ENCODE measurements at places on chromosomes 3 and 15. TPM values are rescaled to one million over a fixed set of nuclear protein-coding genes. Genes with fewer than 3 reads are reported as not detected.

- DNase-seq = peak; percentile 51
Measured at GRCh38 chr15:41979493-41980266, 7.3 kb upstream of the EHD4 start.

DNA sequence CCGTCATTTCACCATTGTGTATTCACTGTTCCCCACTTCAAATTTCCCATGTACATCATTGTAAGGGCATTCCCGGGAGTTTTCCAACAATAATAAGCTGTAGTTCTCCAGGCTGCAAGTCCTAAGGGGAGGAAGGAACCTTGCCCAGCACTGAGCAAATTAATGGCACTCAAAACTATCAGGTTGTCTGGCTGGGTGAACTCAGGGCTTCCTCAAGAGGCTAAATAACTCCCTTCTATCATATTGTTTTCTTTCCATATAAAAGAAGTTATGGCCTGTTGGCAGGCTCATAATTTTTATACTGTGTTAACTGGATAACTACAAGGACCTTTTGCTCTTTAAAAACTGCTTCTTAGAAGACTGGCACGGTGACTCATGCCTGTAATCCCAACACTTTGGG is 71.4 kb downstream of the SEMA6D start:
- DNase-seq = no peak

GRCh38 chr15:42108189-42108588 is 13.8 kb upstream of the PLA2G4D start:
- no peak for DNase-seq

GRCh38 chr3:124586126-124587052 is 143.9 kb upstream of the UMPS start:
- DNase-seq = no peak

- no peak for DNase-seq
Measured at GRCh38 chr3:168864107-168865021, 768.6 kb upstream of the GOLIM4 start.

- DNase-seq = no peak
Measured at GRCh38 chr3:175307642-175308041, 448.5 kb downstream of the NAALADL2 start.

GRCh38 chr15:101578443-101578894 is 73.7 kb downstream of the TM2D3 start:
- DNase-seq = peak; percentile 15

- DNase-seq = no peak
Measured at GRCh38 chr3:195195321-195196209, 75.4 kb downstream of the XXYLT1 start.

- DNase-seq = peak; percentile 71
Measured at GRCh38 chr3:72336821-72337479, 511.3 kb downstream of the SHQ1 start.

- DNase-seq = no peak
Measured at GRCh38 chr3:134933997-134934396, 138.9 kb downstream of the EPHB1 start.

DNA sequence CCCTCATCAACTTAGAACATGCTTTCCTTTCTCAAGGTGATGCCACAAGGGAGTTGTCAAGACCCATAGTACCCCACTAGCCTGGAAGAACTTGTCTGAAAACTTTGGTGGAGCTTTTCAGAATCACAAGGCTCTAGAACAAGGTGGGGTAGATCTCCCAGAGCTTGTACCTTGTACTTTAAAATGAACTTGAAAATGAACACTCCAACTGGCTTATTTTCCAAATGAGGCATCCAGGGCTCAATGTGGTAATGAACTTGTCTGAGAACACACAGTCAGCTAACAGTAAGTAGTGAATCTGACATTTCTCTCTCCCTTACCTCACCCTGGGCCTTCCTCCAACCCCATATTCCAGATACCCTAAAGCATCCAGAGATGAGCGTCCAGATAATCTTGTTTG is 81.8 kb upstream of the THBS1 start:
- DNase-seq = no peak

GRCh38 chr3:108823227-108823626 is 641 bp downstream of the TRAT1 start:
- DNase-seq = no peak

GRCh38 chr3:188433521-188434150 is 279.7 kb downstream of the LPP start:
- DNase-seq = no peak

- DNase-seq = no peak
Measured at GRCh38 chr3:57661404-57661803, 31.5 kb downstream of the DENND6A start.

DNA sequence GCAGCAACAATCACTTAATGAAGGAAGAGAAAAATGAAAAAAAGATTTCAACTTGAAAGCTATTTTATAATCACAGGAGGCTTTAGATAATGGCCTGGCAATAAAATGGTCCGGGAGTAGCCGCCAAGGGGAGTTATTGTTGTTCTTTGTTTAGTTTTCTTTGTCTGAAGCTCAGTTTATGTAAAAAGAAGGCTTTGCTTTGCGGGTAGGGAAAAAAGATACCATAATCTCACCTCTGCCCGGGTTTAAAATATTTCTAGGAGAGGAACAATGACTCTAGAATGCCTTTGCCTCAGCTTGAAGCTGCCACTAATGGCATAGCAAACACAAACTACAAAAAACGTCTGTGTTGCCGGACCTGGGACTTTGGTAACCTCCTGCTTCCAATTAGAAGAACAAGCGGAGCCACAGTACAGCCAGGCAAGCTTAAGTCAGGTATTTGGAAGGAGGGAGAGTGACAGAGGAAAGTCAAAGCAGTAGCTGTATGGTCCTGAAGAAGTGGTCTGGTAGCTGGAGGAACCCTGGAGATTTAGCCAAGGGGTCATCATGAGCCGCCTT is 764.5 kb downstream of the TUSC7 start:
- no peak for DNase-seq

GRCh38 chr15:101025896-101026631 is 106.9 kb downstream of the LRRK1 start:
- DNase-seq = no peak

DNA sequence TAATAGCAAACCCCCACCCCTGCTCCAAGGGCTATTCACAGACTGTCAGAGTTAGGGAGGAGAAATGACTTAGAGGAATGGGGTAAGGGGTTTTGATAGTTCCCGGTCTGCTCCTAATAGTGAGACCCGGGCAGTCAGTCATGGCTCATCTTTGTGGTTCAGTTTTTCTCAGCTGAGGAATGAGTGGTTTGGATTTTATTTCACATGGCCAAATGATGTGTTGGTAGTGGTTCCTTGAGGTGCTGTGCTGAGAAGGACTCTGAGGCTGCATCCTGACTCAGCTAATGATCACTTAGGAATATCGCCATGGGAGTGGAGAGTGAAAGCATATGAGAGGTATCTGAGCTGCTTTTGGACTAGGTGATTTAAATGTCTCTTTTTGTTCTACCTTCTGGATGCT is 80.2 kb downstream of the LPP start:
- DNase-seq = peak; percentile 33

- no peak for DNase-seq
Measured at GRCh38 chr3:123660141-123660675, 75.4 kb upstream of the HACD2 start.

DNA sequence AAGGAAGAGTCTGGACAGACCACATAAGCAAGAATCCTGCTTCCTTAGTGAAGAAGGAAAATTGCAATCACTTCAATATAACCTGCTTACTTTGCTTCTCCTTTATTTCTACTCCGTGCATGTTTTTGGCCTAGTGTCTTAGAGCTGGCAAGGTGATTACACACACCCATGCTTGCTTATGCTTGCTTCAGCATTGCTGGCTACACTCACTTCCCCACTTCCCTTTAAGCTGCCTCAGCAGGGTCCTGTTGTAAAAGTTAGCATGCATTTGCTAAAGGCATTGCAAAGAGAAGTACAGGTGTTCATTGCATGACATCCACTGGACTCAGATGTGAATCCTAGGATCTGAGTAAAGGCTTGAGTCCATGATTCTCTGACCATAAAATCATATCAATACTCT is 47.5 kb upstream of the STT3B start:
- no peak for DNase-seq

DNA sequence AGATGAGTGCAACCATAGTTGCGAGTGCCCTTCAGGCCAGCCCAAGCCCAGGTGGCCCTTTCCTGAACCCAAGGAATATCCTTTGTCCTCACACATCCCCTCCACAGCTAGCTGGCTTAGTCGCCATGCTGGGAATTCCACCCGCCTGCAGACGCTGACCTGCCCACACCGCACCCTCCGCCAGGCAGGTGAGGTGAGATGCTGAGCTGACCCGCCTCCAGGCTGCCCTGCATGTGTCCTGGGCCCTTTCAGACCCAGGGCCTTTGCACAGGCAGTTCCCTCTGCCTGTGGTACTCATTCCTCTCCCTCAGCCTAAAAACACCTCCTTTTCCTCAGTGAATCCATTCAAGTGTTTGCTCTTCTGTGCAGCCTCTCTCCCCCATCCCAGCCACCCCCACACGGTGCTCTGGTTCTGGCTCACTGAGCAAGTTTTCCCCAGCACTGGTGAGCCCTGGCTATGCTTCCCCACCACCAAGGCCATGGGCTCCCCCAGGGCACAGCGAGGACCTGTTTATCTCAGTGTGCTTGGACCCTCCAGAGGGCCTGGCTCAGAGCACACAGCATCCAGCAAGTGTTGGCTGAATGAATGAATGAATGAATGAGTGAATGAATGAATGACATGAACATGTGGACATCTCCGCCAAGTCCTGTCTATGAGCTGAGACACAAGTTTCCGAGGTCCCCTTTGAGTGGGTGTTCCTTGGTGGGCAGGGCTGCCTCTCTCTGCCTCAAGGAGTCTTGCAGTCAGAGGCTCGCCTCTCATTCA is 33.0 kb upstream of the LINGO1 start:
- no peak for DNase-seq

GRCh38 chr3:197522881-197523441 is 32.8 kb downstream of the BDH1 start:
- DNase-seq = peak; percentile 78

DNA sequence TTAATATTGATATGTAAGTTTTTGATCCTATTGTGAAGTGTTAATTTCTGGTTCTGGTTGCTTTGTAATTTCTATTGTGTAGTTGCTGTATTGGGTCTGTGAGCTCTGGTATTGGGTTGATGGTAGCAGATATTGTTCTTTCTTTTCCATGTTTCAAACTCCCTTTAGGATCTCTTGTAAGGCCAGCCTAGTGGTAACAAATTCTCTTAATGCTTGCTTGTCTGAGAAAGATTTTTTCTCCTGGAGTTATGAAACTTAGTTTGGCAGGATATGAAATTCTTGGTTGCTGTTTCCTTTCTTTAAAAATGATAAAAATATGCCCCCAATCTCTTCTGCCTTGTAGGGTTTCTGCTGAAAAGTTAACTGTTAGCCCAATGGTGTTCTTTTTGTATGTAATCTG is 268.6 kb upstream of the PLSCR5 start:
- no peak for DNase-seq

- DNase-seq = no peak
Measured at GRCh38 chr3:178446059-178446458, 90.2 kb upstream of the KCNMB2 start.

DNA sequence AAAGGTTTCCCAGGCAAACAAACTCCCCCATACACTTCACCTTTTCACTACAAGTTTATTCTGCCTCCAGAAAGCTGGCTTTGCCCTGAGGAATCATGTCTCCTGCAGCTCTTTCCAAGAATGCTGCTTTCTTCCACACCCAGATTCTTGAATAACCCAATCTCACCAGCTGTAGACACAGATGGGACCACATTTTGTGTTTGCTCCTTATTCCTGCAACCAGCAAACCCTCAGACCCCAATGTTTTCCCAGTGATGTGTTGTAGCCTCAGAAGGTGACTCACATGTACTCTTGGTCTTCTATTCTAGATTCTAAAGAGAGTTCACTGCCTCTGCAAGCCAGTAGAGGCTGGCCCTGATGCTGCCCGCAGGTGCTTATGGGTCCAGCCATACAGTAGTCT is 23.6 kb upstream of the TRIM59 start:
- DNase-seq = peak; percentile 76

- no peak for DNase-seq
Measured at GRCh38 chr15:95458721-95459120, 871.8 kb upstream of the NR2F2 start.

- DNase-seq = peak; percentile 76
Measured at GRCh38 chr3:53773021-53773436, 73.2 kb downstream of the CHDH start.

DNA sequence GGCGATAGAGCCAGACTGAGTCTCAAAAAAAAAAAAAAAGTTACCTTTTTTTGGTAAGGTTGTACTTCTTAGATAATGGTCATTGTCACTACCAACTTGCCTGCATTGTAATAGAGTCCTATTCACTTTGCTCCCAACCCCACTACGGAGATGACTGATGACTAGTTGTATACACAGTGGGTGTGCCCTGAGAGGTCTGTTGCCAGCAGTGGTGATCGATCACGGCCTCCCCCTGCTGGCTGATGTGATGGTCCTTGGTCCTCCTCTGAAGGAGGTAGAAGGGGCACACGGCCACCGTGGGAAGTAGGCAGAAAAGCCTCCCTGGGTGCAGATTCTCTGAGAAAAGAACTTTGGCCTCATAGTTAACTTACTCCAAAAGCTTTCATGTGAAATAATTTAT is 10.7 kb downstream of the GCNT3 start:
- peak; percentile 56 for DNase-seq

DNA sequence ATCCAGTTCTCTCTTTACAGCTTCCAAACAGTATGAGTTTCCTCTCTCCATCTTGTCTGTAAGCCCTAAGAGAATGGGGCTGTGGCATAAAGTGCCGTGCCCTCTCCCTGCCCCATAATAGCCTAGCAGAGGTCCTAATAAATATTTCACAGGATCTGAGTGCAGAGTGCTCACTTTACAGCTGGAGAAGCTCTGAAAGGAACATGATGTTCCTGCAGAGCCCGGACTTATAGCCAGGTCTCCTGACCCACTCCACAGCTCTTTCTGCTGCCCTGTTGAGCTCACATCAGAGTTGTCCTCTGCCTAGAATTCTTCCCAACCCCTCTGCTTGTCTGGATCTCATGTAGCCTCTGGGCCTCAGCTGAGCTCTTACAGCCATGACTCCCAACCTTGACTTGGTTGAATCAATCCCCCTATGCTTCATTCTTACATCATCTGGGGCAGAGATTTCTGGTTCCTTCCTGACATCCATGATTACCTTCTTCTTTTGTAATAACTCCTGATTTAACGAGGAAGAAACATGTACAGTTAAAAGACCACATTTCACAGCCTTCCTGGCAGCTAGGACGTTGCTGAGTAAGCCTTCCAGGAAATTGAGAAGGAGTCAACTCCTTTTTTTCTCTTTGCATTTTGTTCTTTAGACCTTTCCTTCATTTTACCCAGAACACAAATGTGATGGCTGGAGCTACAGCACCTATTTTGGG is 135.3 kb downstream of the RPLP1 start:
- DNase-seq = peak; percentile 15

GRCh38 chr3:9295007-9295406 is 45.6 kb upstream of the SRGAP3 start:
- DNase-seq = no peak

The CAPN3 gene
- 2.5 TPM for total RNA-seq

The RASGRF1 gene
- not detected for total RNA-seq

The ZCWPW2 gene
- 1.7 TPM for total RNA-seq

The CIB1 gene
- 12.8 TPM for total RNA-seq

The CASR gene
- total RNA-seq = not detected

The BRK1 gene
- total RNA-seq = 34.2 TPM

The SLC9A9 gene
- 32.8 TPM for total RNA-seq

The GP5 gene
- total RNA-seq = 0.49 TPM

The HPS3 gene
- total RNA-seq = 33.0 TPM

The GNAT1 gene
- not detected for total RNA-seq

The SMAD6 gene
- total RNA-seq = 27.2 TPM

The ROBO2 gene
- 1.2 TPM for total RNA-seq

The PIK3CB gene
- total RNA-seq = 4.4 TPM

The PLA2G4D gene
- not detected for total RNA-seq

The DPPA4 gene
- not detected for total RNA-seq

The SLC2A2 gene
- total RNA-seq = not detected

The CNTN3 gene
- total RNA-seq = 0.74 TPM

The CSTA gene
- 15.2 TPM for total RNA-seq

The CCDC80 gene
- total RNA-seq = 614 TPM

The GOLGA6L6 gene
- not detected for total RNA-seq

Data from fibroblast of the aortic adventitia (primary cell).